ENCODE measurements at places on chromosomes 13 and 19.

DNA sequence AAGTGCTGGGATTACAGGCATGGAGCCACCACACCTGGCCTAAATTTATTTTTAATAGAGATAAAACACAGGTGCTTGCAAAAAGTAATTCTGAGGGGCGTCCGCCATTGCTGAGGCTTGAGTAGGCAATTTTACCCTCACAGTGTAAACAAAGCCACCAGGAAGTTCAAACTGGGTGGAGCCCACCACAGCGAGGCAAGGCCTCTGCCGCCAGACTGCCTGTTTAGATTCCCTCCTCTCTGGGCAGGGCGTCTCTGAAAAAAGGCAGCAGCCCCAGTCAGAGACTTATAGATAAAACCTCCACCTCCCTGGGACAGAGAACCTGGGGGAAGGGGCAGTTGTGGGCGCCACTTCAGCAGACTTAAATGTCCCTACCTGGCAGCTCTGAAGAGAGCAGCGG, 50.7 kb downstream of the B3GLCT start:
- no peak for DNase-seq

DNA sequence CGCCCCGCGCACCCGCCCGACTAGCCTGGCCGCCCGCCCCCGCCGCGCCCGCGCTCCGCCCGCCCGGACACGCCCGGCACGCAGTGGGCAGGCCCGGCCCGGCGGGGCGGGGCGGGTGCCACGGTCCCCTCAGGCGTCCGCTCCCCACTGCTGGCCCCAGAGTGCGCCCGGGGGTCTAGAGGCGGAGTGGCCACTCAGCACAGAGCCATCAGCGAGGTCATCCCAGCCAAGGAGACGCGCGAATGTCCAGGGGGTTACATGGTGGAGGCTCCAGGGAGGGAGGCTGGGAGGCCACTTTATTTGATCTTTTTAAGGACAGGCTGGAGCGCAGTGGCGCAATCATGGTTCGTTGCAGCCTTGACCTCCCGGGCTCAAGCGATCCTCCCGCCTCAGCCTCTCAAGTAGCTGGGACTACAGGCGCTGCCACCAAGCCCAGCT, 236 bp upstream of the TINCR start:
- DNase-seq = no peak

DNA sequence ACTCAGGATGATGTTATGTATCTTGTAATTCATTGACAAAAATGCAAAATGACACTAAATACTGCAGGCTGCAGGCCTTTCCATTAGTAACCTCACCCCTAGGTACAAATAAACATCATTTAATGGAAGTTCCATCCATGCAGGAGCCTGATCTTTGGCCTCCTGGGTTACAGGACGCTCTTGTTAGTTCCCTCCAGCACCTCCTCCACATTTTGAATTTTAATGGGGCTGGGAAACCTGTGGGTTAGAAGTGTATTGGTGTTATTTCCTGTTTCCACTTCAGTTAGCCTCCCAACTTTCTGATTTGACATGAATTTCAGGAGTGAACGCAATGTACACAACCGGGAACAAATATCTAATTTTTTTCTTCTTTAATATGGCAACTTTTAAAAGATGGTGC, 237.1 kb upstream of the ARGLU1 start:
- DNase-seq = no peak

- DNase-seq = no peak
Observed at GRCh38 chr19:35710784-35711723, 6.7 kb downstream of the ZBTB32 start.

DNA sequence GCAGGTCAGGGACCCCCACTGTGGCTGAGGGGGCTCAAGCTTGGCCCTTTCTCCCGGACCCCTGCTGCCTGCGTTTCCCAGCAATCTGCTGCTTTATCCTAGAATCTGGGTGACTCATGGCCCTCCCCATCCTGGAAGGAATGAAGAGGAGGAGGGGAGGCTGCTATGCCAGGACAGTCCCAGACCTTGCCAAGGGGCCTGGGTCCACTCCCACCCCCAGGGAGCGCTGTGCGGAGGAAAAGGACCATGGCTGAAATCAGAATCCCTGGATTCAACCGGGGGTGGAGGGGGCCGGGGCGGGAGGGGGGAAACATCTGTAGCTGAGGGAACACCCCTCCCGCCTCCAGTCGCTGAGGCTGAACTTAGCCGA, 20.5 kb downstream of the ZNF114 start:
- DNase-seq = no peak

DNA sequence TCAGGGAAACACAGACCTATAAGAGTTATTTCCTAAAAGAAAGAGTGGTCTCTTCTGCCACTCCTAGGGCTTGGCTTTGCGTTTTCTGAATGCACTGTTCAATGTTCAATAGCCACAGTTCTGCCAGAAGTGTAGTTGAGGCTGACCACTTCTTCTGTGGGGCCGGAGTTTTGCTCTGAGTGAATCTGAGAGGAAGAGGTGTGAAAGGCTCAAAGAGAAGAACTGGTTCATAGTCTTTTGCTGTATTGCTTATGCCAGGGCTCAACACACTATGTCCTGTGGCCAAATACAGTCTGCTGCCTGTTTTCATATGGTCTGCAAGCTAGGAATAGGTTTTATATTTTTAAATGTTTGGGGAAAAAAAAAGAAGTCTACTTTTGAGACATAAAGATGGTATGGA, 128.2 kb downstream of the STOML3 start:
- DNase-seq = no peak

DNA sequence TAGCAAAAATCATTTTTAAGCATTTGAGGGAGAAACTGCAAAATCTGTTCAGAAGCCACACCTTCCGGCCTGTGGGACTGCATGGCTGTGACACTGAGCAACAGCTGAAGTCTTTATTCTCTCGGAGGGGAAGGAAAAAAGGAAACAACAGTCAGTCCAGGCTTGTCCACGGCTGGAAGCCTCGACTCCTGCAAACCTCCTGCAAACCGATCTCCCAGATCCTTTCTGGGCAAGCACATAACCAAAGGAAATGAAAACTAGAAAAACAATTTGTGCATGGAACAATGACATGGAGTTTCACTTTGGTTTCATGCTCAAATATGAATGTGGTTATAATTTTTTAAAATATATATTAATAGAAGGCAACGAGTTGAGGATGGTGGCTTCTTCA, 1.0 kb downstream of the COL4A1 start:
- peak; percentile 76 for DNase-seq

- no peak for DNase-seq
Observed at GRCh38 chr19:14059093-14059480, 2.8 kb downstream of the PALM3 start.

DNA sequence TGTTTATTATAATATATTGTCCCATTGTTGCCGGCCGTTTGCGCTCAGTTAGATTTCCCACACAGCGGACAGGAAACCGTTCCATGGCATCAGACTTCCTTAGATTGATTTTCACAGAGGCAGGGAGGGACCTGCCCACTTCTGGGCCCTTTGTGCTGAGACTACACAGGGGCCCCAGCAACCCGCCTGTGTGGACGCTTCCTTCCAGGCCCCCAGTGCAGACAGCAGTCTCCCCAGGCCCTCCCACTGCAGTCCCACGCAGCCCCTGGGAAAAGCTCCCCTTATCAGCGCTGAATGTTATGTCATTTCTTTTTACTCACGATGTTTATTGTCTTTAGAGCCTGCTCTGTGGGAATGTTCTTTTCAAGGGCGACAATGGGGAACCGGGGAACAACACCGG, 351.7 kb upstream of the ARGLU1 start:
- no peak for DNase-seq

- no peak for DNase-seq
Observed at GRCh38 chr13:62280590-62280989, 864.9 kb upstream of the PCDH20 start.

GRCh38 chr13:49112782-49113525, 107.2 kb upstream of the MLNR start:
- no peak for DNase-seq

- peak; percentile 32 for DNase-seq
Observed at GRCh38 chr19:43570174-43570791, 5.0 kb downstream of the XRCC1 start.

DNA sequence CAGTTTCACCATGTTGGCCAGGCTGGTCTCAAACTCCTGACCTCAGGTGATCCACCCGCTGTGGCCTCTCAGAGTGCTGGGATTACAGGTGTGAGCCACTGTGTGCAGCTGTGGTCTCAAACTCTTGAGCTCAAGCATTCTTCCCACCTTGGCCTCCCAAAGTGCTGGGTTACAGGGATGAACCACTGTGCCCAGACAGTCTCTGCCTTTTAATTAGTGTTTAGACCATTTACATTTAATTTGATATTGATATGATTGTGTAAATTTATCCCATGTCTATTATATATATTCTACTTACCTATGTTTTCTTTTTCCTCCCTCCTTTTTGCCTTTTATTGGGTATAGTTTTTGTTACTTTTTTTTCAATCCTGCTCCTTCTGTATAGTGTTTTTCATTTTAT, 1.9 kb downstream of the NFKBIB start:
- no peak for DNase-seq

GRCh38 chr13:74253161-74253560, 119.0 kb upstream of the KLF12 start:
- no peak for DNase-seq

DNA sequence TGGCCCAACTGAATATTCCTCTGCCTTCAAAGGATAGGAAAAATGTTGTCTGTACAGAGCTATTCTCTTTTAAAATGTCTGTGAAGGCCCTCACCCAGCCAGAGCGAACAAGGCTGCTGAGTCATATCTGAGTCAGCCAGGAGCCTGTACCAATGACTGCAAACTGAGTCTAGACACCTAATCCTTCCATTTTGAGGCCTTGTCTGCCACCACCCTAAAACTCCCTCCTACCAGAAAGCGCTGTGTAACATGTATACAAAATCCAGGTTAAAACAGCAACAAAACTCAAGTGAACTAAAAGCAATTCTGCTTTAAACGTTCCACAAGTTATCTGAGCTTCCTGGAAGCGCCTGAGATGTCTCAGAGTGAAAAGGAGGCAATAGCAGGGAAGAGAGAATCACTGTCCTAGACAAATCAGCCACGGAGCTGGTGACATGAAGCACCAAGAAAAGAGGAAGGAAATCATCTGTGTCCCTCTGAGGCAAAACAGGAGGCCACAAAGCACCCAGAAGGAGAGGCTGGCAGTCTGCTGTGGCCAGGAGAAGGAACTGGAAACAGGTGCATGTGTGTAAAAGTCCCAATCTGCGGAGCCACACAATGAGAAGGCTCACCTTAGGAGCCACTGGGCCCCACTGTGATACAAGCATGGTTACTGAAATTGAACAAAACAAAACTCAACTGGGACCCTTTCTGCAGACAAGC, 10.2 kb downstream of the DHRS12 start:
- DNase-seq = peak; percentile 55

GRCh38 chr13:78015782-78016181, 97.2 kb upstream of the EDNRB start:
- DNase-seq = no peak

- peak; percentile 31 for DNase-seq
Observed at GRCh38 chr13:109272595-109273325, 513.6 kb downstream of the IRS2 start.

GRCh38 chr19:29708554-29709439, 6.3 kb downstream of the C19orf12 start:
- DNase-seq = peak; percentile 71

Data from myocyte (in vitro differentiated cells).